ENCODE measurements at places on chromosomes 11 and 22.

GRCh38 chr11:86288776-86289507 lies 13.1 kb upstream of the HIKESHI start:
- no peak for DNase-seq

- no peak for DNase-seq
Observed at GRCh38 chr11:106281455-106282173, 204.2 kb downstream of the AASDHPPT start.

DNA sequence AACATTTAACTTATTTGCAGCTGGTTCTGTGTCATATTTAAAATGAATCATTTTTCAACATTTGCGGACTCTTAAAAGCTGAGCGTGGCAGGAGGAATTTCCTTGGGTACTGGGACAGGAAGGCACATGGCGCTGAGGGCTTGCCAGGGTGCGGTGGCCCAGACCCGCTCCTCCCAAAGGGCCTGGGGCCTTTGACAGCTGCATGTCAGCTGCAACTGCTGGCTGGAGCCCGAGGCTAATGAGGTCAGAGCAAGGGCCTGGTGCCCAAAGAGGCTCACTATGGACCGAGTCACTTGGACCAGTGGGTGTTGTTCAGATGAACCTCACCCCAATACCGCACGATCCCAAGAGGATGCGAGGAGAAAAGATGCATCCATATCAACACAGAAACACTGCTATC lies 326.9 kb downstream of the CTTN start:
- DNase-seq, result no peak

DNA sequence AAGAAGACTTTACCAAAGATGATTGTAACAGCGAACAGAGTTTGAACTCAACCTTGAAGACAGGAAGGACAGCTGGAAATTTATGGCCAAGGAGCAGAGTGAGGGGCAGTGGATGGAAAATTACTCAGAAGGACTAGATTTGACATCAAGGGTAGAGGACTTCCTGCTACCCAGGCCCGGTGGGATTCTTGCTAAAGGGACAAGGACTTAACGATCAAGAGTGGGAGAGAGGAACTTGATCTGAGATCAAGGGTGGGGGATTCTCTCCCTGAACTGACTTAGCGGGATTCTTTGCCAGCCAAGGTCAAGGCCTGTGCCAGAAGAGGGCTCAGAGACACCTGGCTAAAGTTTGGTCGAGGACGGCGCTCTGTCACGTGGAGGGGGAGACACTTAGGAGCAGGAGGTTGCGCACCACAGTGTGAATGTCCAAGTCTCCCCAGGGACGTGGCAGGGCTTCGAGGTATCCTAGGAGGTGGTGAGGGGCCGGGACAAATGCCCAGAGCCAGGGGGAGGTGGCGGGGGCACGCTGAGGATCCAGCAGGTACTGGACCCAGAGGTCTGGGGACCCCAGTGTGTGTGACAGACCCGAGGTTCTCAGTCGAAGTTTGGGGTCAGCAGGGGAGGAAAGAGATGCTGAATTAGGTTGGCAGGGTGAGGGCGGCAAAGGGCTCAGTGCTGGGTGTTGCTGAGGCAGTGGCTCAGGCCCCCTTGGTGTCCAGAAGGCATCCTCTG lies 46.1 kb upstream of the SHISAL1 start:
- no peak for DNase-seq

DNA sequence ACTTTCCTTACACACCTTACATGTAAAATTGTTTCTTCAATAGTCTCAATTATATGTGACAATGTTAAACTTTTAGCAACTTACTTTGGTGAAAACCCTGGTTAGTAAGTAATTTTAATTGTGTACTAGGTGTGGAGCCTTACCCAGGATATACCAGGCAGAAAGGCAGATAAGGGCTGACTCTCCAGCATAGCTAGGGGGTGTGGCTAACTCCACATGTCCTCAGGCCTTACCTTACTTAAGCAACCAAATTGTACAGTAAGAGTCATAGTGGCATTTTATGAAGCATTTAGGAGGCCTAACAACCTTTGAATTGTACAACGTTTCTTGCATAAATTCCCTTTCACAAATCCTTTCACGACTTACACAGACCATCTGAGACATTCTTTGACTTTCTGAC lies 118.2 kb upstream of the OR9Q1 start:
- DNase-seq, result no peak

GRCh38 chr22:20993304-20994127 lies 8.4 kb downstream of the THAP7 start:
- no peak for DNase-seq

- no peak for DNase-seq
Observed at GRCh38 chr11:117960406-117960805, 25.8 kb upstream of the IL10RA start.

DNA sequence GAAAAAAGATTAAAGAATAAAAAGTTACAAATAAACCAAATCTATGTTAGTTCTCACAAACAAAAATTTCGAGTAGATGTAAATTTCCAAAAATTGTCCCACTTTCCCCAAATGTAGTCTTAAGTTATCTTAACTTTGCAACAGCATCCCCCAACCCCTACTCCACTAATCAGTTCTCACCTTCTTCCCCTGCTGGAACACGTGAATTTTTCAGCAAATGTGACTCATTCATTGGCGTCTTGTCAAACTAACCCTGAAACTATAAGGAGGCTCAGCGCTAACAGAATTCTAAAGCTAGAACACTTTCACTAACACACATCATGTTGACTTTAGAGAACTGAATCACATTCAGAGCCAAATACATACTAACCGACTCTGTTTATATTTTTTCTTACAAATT lies 46.1 kb downstream of the PHF21A start:
- DNase-seq, result no peak

DNA sequence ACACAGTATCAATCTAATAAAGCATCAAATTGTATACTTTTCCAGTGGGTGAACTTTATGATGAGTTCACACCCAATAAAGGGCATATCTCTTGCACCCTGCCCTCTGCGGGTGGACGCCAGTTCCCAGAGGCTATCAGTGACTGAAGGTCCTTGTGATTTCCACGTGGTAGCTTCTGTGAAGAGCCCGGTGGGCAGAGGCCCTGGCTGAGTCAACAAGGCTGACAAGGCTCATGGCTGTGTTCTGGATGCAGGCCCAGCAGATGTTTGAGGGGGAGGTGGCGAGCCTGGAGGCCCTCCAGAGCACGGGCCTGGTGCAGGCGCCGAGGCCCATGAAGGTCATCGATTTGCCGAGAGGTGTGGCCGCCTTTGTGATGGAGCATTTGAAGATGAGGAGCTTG lies 71.4 kb downstream of the PIWIL3 start:
- DNase-seq, result peak; percentile 63

DNA sequence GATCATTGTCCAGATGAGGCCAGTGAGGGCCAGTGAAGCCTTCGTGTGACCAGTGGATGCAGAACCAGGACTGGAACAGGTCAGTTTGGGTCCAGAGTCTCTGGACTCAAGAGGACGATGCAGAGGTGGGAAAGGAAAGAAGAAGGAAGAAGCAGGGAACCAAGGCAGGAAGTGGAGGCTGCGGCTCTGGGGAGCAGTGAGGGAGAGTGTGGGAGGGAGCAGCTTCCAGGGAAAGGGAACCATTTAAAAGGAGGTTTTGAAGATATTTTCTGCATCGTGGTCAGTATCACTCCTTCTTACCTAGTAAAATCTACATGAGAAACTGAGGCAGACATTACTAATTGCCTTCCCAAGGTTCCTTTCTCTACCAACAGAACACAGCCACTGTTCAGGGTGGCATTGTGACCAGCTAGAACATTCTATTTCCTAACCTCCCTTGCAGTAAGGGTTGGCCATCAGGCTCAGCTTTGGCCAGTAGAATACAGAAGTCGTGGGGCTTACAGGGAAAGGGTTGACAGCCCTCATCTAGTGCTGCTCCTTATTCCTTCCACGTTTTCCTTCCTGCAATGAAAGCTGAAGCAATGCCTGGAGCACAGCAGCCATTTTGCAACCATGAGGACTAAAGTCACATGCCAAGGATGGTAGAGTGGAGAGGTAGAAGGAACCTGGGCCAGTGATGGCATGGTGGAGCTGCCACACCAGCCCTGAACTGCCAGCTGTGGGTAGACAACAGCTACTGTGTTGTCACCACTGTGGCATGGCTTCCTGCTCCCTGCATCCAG lies 29.1 kb upstream of the LINC01488 start:
- no peak for DNase-seq

DNA sequence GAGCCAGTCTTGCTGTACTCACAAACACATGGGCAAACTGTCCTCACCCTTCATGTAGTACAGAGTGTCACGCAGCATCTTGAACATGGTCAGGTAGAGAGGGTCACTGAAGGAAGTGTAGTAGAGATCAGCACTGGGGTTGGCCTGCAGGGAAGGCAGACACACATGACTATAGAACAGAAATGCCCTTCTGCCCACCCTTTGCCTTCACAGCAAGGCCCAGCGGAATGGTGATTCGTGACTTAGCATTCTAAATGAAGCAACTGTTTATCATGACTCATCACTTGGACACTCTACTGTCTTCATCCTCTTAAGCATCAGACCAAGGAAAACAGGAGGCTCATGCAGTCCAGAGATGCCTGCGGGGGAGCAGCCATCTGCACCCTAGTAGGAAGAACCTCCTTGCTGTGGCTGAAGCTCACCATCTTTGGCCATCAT lies 33.4 kb downstream of the SERPIND1 start:
- DNase-seq, result no peak

GRCh38 chr11:77372726-77373125 lies 71.2 kb upstream of the GDPD4 start:
- no peak for DNase-seq

DNA sequence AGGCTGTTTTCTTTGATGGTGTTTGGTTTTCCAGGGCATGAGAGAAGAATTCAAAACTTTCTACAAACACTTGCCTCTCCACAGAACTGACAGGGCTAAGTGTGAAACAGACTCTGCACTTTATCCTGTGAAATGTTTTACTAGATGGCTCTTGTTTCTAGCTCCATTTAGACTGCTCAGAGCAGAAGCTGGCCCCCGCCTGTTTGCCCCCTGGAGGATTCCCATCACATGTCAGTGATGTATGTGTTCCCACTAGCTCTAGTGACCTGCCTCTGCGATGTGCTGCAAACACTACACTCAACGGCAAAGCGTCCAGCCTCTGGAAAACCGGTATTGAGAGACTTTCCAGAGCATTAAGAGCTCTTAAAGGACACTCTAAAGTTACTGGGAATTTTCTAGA lies 41.4 kb upstream of the PCF11 start:
- DNase-seq, result no peak

DNA sequence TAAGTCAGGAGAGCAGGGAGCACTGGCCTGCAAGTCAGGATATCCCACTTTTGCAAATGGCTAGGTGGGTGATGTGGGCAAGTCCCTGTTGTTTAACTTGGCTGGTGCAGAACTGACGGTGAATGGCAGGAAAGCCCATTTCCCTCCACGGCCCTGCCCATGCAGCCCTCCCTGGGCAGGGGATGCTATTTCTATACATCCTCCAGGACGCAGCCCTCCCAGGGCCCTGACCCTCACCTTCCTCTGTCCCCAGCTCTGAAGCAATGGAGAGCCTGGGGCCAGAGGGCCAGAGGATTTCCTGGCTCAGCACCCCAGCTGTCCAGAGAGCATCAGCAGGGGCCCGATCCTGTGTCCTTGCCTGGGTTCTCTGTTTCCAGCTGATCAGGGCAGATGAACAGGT lies 91.3 kb downstream of the TSPAN18 start:
- no peak for DNase-seq

DNA sequence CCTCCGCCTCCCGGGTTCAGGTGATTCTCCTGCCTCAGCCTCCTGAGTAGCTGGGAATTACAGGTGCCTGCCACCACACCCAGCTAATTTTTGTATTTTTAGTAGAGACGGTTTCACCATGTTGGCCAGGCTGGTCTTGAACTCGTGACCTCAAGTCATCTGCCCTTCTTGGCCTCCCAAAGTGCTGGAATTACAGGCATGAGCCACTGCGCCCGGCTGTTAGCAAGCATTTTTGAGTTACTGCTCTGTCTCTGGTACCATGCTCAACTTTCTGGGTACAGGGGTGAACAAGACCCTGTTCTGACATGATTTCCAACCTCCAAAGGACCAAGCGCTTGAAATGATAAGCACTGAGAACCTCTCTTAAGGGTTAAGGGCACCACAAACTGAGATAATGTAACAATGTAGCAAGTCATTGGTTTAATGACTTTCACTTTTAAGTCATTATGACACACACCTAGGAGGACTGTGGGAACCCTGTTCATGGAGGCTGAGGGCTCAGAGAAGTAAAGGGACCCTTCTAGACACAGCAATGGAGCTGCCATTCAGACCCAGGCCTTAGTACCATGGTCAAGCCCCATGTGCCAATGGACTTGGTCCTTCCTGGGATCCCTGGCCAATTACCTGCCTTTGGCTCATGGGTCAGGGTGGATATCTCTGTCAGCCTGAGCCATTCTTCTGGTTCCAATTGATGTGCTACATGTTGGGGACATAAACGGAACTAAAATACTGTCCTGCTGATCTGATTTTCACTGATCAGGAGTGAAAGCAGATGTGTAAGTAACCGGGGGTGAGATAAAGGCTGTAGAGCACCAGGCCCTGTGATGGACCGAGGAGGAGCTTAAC lies 11.6 kb downstream of the SLC3A2 start:
- no peak for DNase-seq

DNA sequence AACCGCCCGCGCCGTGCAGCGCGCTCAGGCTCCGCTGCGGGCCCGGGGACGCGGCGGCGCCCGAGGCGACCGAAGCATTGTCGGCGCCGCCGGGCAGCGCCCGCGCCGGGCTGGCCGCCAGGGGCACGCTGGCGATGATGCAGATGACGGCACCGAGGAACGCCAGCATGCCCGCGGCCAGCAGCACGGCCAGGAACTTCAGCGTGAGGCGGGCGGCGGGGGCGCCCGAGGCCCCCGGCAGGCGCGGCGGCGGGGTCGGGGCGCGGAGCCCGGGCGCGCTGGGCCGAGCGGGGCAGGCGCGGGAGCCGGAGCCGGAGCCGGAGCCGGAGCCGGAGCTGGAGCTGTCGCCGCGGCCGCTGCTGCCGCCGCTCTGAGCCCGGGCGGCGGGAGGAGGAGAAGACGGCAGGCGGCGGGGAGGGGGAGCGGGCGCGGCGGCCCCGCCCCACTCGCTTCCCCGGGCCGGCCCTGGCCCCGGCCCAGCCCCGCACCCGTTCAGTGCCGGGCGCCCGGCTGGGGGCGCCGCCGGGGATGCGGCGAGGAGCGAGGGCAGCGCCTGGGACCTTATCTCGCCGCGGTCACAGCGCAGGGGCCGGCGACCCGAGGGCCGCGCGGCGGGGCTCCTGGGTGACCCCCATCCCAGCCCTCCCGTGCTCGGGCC lies at the start of gene NPTXR:
Gene NPTXR, minus strand, starts transcription at position 372 of the 658 bp plus-strand sequence.
- DNase-seq, result peak; percentile 42

Measured in NCI-H1105 treated with DMSO at 0.1 percent for 48 hours (cell line).